ENCODE measurements at places on chromosomes 13 and 19.

GRCh38 chr13:101016475-101016874 is 341.9 kb upstream of the TMTC4 start:
- DNase-seq = no peak

- no peak for DNase-seq
These were observed 92.5 kb downstream of the UQCRFS1 start for GRCh38 chr19:29120466-29120865.

- DNase-seq = no peak
These were observed 75.1 kb downstream of the GNG7 start for GRCh38 chr19:2627319-2627829.

GRCh38 chr19:12139269-12139668 is 881 bp downstream of the ZNF20 start:
- no peak for DNase-seq

DNA sequence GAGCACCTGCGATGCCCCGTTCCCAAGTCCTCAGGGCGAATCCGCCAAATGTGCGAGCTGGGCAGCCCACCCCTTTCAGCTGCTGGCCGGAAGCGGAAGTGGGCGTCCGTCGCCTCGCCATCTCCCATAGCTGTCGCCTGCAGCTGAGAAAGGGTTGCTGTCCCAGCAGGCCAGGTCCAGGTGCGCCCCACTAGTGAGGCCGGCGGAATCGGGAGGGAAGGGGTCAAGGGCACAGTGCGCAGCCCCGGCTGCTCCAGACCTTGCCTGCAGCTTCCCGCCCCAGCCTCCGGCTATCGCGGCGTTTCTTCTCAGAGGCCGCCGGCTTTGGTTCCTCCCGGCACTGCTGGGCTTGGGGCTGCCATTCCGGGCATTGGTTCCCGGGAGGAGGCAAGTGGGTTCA is at the start of gene ZNF177:
TSS of gene ZNF177 (plus strand) at position 109 of the 400 bp plus-strand sequence. CDS start 15,299 bp downstream, outside the sequence.
- no peak for DNase-seq

- no peak for DNase-seq
These were observed 175.9 kb upstream of the TRPC4 start for GRCh38 chr13:38045278-38046048.

GRCh38 chr13:30002577-30002976 is 152.2 kb upstream of the UBL3 start:
- DNase-seq = no peak

DNA sequence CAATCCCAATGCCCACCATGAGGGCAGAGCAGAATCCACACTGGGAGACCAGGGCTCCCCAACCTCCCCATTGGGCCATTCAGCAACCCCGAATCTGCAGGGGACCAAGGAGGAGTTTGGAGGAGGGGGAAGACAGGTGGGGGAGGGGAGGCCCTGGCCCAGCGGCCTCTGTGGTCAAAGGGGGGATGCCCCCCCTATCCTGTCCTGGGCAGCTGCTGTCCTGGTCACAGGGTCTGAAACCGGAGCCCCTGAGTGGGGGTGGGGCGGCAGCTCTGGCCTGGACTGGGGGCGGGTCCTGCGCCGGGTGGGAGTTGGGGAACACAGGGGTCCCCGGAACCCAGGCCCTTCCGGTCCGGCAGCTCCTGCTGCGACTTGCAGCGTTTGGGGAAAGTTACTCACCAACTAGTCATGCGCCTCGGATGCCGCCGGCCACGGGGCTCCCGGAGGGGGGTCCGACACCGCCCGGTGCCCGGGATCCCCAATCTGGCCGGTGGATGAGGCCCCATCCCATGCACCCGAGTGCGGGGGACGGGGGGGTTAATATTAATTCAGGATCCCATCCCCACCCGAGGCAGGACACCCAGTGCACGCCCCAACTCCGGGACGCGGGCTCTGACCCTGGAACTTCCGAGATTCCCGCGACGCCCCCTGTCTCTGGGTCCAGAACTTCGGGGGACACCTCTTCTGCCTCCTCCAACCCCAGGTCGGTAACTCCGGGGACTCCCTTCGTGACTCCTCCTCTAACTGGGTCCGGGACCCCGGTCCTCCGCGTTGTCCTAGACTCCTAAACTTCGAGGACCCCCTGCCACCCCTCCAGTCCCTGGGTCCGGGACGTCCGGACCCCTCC is 872 bp downstream of the HOMER3 start:
- DNase-seq = no peak

- DNase-seq = no peak
These were observed 62.5 kb downstream of the RAP2A start for GRCh38 chr13:97496511-97496910.

- DNase-seq = peak; percentile 29
These were observed 175.9 kb downstream of the IRS2 start for GRCh38 chr13:109610517-109610916.

DNA sequence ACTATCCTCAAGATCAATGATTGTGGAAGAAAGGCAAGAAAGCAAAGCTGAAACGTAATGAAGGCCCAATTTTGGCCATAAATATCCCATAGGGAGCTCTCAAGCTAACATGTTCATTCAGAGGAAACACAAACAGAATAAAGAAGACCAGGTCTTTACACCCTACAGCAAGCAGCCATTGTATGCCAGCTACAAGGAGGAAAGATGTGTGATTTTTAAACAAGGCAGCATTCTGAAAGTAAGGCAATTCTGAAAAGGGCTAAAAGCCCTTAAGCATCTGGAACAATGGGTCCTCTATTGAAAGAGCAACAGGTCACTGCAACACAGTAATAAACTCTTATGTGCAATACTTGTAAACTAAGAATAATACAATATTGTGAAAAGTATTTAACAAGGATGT is 1002.4 kb downstream of the SLITRK1 start:
- no peak for DNase-seq

- DNase-seq = no peak
These were observed 30.1 kb downstream of the TPP2 start for GRCh38 chr13:102626928-102627327.

DNA sequence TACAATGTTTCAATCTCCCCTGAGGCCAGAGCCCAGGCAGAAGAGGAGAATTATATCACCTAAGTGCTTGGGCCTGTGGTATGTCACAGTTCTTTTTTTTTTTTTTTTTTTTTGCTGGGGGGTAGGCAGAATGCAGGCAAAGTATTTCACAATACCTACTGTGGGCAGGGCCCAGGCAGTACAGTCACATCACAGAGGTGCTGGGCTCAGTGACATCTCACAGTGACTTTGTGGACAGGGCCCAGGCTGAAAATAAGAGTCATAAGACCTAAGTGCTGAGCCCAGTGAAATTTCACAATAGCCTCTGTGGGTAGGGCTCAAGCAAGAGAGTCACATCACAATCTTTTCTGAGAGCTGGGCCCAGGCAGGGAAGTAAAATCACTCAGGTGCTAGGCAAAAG is 15.9 kb upstream of the ZNF208 start:
- DNase-seq = no peak

DNA sequence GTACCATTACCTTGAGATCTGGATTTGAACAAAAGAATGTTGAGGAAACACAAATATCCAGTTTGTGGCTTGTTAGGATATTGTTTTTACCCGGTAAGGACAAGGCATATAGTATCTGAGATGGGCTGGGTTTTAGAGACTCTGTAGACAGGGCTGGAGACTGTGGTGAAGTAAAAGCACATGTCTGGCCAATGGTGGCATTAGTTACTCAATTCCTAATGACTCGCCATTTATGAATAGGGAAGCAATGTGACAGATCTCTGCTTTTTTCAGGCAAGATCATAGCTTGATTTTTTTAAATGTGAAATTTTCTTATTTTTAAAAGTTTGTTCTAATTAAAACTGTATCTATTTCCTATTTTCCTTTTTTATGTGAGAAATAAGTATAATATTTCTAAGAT is 371.1 kb upstream of the SPRY2 start:
- no peak for DNase-seq

DNA sequence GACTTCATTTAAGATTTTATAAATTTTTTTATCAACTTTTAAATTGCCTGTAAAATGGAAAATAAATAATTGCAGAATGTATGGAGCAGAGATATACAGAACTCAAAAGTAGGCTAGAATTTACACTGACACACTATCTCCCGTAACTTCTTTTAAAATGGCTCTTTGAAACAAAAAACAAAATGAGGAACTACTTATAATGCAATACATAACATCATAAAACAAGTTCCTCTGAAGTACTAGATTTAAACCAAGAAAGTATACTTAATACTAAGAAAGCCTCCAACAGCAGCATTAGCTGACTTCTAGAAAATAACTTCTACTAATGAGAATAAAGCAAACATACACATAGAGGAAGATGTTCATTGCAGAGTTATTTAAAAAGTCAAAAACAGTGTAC is 17.0 kb downstream of the RBM26 start:
- no peak for DNase-seq

DNA sequence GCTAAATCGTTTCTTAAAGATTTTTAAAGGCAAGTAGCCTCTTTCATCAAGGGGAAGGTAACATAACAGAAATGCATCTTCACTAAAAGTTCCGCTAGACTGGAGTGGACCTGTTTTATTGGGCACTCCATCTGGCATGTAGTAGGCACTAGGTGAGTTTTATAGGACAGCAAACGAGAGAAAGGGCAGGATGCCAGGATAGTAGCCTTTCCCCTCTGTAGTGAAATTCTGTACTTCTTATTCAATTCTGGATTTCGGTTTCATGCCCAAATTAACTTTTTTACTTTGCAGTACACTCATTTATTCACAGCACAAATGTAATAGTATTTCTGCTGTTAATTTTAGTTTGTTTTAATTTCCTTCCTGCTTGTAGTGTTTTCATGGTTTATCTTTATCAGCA is 45.2 kb downstream of the GPR180 start:
- DNase-seq = no peak

DNA sequence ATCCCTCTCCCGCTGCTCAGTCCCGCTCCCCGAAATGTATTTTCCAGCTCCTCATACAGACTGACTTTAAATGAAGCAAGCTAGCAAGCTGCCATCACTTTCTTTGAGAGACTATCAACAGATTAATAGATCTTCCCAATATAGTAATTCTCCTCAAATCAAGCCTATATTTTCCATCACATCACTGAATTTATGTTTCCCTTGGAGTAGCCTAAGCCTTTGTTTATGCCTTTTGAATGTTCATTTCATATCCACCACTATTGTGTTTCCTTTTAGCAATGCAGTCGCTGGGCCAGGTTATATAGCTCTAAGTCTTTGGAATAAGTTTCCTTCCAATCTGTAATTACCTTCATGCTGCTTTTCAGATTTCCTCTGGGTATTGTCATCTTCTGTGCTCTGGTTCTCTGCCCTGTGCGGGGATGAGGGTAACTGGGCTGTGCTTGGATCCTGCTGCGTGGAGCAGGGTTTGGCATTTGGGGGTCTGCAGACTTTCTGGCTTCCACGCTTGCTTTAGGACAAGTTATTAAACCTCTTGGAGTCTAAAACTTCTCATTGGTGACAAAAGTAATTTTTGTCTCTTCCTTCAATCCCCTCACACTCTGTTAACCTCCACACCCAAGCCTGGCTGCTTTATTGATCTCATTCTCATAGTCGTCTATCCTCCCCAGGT is 256.9 kb downstream of the DLEU7 start:
- no peak for DNase-seq

DNA sequence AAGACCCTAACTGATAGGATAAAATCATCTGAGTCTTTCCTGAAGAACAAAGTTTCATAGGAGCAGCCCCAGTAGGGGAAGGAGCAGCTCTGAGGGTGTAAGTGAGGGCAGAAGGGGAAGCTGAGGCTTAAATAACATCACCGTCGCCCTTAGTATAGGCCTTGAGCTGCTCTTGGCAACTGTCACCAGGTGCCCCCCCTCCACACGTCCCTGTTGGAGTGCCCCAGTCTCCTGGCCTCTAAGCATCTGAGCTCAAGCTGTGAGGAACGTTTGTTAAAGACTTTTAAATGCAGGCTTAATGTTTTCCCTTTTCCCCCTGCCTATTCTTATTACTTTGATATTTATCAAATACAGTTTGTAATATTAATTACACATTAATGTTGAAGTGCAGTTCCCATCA is 170.6 kb downstream of the ZIC5 start:
- DNase-seq = no peak

DNA sequence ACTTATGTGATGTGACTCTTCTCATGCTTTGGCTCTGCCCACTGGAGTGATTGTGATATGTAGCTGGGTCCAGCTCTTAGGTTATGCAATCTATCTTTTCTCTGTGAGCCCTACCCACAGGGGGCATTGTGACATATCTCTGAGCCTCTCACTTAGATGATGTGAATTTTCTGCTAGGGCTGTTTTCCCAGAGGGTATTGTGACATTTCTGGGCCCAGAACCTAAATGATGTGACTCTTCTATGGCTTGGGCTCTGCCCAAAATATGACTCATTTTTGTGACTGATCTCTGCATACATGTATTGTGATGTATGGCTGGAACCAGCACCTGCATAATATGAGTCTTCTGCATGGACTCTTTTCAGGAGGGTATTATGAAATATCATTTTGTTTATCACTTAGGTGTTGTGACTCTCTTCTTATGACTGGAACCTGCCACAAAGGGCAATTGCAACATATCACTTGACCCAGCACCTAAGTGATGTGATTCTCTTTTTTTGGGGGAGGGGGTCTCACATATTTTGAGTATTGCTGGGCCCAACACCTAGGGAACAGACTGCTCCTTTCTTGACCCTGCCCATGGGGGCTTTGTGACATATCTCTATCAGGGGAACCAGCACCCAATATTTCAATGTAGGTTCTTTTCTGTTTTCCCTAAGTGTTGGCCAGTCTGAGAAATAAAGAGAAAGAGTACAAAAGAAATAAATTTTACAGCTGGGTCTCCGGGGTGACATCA is 12.1 kb upstream of the ZNF254 start:
- DNase-seq = no peak

DNA sequence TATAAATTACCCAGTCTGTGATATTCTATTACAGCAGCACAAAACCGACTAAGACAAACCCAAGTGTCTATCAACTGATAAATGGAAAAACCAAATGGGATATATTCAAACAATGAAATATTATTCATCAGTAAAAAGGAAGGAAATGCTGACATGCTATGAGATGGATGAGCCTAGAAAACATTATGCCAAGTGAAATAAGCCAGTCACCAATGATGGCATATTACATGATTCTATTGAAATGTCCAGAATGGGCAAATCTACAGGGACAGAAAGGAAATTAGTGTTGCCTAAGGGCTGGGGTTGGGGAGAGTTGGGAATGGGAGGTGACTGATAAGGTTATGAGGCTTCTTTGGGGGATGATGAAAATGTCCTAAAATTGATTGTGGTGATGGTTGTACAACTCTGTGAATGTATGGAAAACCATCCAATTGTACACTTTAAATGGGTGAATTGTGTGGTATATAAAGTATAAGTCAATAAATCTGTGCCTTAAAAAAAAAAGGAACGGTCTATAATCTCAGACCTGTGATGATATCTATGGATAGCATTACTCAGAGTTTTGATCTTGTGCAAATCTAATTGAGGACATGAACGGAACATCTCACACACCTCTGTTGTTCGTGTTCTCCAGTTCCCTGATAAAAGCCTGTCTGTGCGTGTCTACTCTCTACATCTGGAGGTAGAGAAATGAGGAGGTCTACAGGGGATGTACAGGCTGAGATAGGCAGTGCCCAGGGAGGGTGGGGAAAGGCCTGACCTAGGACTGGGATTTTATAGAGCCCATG is 49.0 kb downstream of the TNFRSF19 start:
- DNase-seq = no peak

DNA sequence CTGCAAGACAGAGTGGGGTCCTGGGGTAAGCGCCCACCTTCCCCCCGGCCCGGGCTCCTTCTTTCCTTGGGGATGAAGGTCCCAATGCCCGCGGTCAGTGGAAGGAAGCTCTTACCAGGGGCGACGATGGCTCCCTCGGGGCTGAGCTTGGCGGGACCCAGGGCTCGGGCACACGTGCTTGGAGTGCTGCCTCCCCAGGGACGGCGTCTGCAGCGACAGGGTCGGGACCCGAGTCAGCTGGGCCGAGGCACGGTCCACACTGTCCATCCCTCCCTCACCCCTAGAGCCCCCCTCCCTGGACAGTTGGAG is 3.5 kb downstream of the JSRP1 start:
- no peak for DNase-seq

All from CD4-positive, alpha-beta T cell treated with Interleukin-6 at 100 ng/mL for 8 hours (primary cell).